T-helper 2 cell treated with Interferon-gamma antibody and Interleukin-4, amounts not matched to agents 5 μg/mL and 100 μg/mL, for 36 hours (primary cell): ENCODE measurements at places on chromosomes 5 and 9.

DNA sequence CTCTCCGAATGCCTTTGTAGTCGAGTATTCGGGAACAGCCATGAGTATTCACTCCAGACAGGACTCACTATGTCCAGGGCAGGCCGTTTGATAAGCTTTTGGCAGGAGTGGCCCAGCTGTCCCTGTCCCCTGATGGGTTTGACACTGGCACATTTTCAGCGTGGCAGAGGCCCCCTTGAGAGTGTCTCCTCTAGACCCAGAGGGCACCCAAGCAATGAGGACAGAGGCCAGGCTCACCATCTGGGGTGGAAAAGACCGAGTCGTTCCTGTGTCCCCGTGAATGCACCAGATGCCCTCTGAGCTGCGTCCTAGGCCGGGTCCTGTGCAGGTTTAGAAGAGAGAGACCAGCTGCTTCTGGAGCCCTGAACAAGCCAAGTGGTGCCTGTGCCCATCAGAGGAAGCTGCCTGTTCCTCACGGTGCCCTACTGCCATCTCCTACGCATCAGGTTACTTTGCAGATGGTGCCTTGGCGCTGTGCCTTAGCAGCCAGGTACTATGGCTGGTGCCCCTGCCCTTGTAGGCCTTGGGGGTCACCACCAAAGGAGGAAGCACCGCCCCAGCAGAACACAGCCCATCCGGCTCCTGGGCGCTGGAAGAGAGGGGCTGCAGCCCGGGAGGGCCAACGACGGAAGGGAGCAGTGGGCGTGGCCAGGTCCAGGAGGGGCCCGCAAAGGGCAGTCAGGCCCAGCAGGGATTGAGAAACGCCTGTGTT, 42.4 kb downstream of the LRSAM1 start:
- no peak for DNase-seq

GRCh38 chr9:111966861-111967291, 70.3 kb downstream of the UGCG start:
- no peak for DNase-seq

- DNase-seq: no peak
Measured at GRCh38 chr9:108621991-108622855, 233.6 kb downstream of the ACTL7B start.

GRCh38 chr9:95317893-95318211, 343 bp upstream of the FANCC start:
- no peak for DNase-seq

DNA sequence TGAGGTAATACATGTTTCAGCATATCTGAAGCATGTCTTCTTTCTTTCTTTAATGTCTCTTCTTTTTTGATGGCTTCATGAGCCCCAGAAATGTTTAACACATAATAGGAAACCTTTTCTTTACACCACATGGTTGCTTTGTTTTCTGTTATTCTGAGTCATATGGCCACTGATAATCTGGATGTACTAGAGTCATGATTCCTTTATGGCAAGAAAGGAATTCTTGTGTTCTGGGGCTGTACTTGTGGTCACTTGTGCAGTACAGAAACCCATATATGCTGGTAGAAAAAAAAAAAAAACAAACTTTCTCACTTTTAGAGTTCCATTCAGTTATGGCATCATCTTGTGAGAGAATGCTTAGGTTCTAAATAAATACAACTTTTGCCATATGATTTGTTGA, 1669.3 kb upstream of the CDH9 start:
- no peak for DNase-seq

DNA sequence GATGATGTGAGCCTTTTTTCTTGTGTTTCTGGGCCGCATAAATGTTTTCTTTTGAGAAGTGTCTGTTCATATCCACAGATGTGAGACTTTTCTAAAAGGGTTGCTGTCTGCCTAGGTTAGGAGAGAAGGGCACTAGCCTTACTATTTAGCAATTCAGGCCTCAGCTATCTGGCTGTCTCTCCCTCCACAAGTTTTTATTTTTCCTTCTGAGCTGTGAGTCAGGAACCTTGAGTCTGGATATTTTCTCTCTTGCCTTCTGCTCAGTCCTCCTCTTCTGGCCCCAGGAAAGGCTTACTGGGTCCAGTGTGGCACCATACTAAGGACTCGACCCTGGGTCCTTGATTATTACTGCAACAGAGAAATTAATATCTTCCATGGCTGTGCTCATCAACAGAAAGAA, 187.6 kb downstream of the CSNK1G3 start:
- DNase-seq: no peak

- DNase-seq: no peak
Measured at GRCh38 chr5:33854733-33855151, 37.0 kb downstream of the ADAMTS12 start.

- DNase-seq: peak; percentile 44
Measured at GRCh38 chr9:121286973-121287741, 19.2 kb downstream of the GSN start.

DNA sequence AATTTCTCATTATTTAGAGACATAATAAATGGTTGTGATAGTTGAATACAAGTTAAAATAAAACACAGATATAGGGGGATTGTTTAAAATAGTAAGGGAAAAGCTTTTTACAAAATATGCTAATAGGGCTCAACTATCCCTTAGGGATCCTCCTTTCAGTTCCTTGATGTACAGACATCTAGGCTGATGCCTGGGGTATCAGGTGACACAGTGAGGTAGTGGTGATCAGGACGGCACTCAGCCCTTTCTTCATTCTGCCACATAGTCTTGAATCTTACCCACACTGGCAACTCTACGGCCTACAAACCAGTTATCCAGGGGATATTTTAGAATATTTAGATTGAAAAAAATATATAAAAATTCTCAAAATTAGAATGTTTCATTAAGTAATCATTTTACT, 12.5 kb upstream of the SLC35D2 start:
- no peak for DNase-seq

DNA sequence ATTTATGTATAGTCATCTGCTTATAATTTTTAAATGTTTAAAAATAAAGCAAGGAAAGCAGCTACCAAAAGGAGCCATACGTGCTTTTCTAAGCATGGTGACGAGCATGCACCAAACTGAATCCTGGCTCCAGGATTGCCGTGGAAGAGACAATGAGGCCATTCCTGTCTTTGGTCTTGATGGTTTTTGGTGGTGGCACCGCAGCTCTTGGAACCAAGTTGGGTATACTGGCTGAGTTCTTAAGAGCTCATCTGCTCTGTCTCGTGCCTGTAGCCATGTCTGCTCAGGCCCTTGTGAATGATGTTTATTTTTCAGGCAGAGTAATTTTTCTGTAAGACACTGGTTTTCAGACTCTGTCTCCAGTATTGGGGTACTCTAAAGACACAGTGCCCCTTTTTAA, 246.1 kb downstream of the FANCC start:
- no peak for DNase-seq

GRCh38 chr9:22098643-22099332, 89.7 kb upstream of the CDKN2B start:
- DNase-seq: no peak

GRCh38 chr9:115444959-115445358, 327.0 kb upstream of the TNC start:
- no peak for DNase-seq

DNA sequence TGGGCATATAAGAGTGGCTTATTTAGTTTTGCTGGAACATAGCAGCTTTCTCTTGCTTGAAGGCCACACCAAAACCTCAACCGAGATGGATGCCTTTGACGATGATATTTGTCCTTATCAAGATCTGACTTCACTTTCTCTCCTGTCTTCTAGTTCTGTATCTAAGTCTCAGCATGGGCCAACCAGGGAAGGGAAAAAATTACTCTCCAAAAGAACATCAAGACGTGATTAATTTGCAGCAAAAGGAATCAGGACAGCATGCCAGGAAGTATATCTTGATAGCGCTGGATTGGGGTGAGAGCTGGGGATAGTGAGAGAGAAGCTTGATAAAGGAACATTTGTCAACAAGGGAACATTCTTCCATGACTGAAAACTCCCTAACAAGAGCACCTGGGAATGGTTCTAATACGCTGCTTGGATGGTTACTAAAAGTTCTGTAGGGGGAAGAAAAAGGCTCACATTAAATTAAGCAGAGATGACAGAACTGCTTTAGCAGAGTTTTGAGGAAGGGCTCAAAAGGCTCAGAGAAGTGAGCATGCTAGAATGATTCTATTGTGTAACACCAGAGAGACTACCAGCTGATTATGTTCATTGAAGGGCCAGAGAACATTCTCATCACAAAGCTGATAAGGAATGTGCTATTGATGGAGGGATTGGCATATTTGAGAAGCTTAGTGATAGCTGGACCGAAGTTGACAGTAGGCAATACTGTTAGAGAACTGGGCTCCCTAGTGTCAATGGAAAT, 21.6 kb upstream of the ANXA1 start:
- DNase-seq: no peak

DNA sequence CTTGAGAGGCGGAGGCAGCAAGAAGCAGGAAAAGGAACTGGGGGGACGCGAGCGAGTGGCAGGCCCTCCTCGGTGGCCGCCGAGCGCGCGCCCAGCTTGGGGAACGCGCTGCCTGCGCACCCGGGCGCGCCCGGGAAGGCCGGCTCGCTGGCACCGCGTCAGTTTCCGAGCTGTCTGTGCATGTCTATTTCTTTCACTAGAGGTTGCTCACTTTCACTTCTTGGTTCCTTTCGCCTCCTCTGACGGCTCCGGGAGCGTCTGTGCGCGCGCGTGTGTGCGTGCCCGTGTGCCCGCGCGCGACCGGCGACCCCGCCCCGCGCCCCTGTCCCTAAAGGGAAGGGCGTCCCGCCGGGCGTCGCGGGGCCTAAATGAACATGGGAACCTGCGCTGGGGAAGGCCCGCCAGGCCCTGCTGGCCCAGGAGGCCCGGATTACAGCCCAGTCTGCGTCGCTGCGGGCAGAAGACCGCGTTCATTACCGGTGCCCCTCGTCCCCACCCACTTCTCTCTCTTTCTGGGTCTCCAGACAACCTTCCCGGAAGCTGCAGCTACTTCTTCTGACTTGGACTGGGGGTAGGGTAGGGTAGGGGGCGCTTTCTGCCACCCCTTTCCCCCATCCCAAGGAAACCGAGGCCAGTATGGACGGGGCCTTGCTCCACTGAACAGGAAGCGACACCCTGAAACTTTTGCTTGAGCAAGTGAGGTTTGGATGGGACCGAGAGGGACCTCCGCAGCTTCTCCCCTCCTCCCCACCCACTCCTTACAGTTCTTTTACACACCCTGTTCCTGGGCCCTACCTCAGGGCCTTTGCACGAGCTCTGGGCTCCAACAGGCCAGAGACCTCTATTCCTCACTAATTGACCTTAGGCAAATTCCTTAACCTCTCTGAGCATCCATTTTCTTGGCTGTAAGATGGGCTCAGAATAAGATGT, 205.8 kb upstream of the IER5L start:
- peak; percentile 55 for DNase-seq

DNA sequence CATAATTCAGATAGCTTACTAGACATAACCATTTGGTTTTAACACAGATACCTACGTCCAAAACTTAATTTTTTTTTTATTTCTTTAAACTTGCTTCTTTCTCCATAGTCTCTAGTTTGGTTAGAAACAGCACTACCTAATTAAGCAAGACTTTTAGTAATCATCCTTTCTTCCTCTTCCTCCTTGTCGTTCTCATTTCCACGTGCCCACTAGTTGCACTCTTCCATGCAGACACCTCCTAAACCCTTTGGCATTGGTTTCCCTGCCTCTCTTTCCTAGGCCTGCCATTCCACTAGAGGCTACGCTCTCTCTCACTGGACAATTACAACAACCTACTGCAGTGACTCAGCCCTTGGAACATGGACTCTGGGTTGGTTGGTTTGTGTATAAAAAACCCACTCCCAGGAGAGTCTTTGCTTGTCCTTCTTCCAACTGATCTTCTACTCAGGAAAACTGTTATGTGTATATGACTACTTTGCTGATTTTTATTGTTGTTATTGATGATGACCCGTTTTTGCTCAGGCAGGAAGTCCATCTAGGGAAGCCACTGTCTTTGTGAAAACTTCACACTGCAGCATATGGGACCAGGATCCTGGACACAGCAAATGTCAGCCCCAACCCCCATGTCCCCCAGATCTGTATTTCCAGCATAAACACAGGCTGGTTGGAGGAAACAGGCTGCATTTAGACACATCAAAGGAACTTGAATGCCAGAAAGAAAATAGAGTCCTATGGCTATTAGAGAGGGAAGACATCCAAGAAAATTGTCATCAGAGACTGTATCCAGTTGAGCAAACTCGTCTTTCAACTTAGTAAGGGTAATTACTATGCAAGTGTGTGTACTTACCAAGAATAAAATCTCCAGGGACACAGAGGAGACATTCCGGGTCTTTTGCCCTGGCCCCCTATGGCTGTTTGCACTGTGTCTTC, 503.2 kb downstream of the GADD45G start:
- no peak for DNase-seq

- no peak for DNase-seq
Measured at GRCh38 chr9:1709347-1709746, 305.8 kb upstream of the SMARCA2 start.
